ENCODE measurements at places on chromosomes 13 and 19.

GRCh38 chr13:39565036-39565949 lies 37.7 kb downstream of the LHFPL6 start:
- no peak for DNase-seq

DNA sequence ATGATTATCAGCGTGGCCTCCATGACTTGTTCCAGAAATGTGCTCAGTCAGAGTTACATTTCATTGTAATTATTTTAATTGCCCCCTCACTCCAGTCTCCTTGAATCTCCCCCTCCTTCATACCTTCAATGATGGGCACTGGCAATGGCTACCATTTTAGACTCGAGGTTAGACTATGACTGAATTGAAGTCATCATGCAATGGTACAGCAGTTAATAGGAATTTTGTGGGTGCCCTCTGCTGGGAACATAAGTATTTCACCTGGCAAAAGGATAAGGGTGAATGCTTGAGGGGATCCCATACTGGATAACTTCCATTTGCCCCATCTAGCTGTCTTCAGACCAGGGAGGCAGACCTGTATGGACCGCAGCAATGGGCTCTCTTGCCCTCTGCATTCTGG lies 32.2 kb upstream of the USP12 start:
- no peak for DNase-seq

DNA sequence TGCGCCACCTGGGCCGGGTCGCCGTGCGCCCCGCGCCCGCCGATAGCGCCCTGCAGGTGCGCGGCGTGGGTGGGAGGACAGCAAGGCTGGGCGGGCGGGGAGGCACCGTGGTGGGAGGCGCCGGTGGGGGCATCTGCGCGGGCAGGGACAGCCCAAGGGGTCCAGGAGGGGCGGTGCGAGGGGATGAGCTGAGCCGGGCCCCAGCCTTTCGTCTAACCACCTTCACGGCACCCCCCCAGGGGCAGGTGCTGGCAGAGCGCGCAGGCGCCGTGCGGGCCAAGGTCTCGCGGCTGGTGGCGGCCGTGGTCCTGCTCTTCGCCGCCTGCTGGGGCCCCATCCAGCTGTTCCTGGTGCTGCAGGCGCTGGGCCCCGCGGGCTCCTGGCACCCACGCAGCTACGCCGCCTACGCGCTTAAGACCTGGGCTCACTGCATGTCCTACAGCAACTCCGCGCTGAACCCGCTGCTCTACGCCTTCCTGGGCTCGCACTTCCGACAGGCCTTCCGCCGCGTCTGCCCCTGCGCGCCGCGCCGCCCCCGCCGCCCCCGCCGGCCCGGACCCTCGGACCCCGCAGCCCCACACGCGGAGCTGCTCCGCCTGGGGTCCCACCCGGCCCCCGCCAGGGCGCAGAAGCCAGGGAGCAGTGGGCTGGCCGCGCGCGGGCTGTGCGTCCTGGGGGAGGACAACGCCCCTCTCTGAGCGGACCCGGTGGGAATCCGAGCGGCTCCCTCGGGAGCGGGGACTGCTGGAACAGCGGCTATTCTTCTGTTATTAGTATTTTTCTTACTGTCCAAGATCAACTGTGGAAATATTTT lies 3.1 kb downstream of the KISS1R start:
- DNase-seq, result peak; percentile 34

DNA sequence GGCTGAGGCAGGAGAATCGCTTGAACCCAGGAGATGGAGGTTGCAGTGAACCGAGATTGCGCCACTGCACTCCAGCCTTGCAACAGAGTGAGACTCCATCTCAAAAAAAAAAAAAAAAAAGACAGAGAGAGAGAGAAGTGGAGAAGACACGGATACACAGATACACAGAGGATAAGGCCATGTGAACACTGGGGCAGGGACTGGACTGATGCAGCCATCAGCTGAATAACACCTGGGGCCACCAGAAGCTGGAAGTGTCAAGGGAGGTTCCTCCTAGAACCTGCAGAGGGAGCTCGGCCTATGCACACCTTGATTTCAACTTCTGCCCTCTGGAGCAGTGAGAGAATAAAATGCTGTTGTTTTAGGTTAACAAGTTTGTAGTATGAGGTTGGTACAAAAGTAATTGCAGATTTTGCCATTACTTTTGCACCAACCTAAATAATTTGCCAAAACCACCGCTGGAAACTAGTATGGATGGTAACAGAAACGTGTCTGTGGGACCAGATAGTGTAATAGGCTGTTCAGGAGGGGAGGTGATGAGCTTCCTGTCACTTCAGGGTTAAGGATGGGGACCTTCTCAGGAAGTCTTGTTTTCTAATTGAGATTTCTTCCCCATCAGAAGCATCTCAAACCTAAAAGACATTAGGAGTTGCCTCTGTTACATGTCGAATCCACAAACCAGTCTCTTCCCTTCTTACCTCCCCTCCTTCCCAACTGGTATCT lies 36.4 kb upstream of the IGSF23 start:
- DNase-seq, result no peak

DNA sequence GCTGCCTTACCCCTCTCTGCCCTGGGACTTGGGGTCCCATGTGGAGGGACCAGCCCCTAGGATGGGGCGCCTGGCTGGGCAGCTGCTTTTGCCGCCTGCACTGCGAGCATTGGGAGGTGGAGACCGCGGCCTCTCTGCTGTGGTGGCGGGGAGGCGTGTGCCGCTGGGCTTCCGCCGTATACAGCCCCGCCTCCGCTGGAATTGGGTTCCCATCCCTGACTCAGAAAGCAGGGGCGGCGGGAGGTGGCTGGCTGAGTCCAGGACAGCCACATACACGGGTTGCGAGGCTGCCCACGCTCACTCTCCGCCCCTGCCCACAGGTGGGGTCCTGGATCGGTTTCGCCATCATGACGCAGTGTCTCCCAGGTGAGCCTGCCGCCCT lies 6.6 kb downstream of the NDUFB7 start:
- DNase-seq, result no peak

GRCh38 chr19:57167385-57167784 lies at the start of gene DUXA:
TSS of gene DUXA (minus strand) at chr19:57167485. CDS start at chr19:57167443, 42 bp downstream.
- no peak for DNase-seq

- no peak for DNase-seq
Measured at GRCh38 chr13:85194482-85194881, 604.7 kb downstream of the SLITRK6 start.

DNA sequence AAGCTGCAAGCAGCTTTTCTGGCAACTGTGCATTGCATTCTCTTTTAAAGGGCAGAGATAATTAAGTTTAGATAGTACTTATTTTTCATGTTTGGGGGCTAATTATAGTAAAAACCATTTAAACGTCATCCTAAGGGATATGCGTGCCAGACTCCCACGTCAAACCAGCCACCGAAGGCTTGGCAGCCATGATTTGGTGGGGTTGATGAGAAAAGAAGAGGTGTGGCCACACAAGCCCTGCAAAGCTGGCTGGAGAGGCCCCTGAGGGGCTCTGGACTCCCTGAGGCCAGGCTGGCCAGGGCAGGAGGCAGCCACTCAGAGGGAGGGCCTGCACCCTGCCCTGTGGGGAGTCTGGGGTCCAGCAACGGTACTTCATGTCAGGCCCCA lies 17.5 kb downstream of the PEPD start:
- DNase-seq, result no peak

DNA sequence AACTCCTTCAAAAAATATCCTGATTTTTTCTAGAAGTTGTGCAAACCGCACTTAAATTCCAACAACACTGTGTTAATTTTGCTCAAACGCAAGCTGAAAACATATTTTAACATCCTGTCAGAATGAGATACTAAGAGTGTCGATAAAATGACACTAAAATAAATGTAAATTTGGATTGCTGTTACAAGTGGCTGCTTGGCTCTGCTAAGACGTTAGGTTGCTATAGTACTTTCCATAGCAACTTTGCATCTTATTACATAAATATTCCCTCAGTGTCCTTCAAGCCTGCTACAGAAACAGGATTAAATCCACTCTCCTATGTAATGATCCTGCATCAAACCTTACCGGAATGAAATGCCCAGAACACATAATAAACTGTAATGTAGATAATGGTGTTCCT lies 292.1 kb downstream of the DNAJC15 start:
- no peak for DNase-seq

- no peak for DNase-seq
Measured at GRCh38 chr19:34383599-34383998, 18.6 kb downstream of the GPI start.

DNA sequence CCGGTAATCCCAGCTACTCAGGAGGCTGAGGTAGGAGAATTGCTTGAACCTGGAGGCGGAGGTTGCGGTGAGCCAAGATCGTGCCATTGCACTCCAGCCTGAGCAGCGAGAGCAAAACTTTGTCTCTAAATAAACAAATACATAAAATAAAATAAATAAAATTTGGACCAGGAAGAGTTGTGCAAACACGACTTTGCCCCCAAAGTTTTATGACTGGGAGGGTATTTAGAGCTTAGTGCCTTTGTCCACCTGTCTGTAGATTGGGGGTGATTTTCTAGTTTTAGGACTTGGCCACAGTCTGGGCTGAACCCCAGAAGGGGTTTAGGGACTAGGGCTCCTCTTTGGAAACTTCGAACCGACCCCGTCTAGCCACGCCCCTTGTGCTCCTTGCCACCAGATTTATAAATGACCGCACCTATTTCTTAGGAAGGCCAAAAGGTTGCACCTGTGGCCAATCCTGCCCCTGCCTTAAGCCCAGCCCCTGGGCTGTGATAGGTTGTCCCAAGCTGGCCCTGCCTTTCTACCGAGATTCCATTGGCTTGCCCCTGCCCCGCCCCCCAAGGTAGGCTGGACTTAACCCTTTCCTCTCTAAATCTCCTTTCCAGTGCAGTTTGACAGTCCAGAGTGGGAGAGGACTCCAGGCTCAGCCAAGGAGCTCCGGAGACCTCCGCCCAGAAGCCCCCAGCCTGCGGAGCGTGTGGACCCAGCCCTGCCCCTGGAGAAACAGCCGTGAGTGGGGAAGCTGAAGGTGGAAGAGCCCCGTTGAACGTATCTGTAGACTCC lies 5.3 kb downstream of the SHD start:
- no peak for DNase-seq

GRCh38 chr19:16185768-16186123 lies 536 bp downstream of the FAM32A start:
- DNase-seq, result no peak

GRCh38 chr19:29380581-29380980 lies 145.2 kb upstream of the VSTM2B start:
- DNase-seq, result no peak

DNA sequence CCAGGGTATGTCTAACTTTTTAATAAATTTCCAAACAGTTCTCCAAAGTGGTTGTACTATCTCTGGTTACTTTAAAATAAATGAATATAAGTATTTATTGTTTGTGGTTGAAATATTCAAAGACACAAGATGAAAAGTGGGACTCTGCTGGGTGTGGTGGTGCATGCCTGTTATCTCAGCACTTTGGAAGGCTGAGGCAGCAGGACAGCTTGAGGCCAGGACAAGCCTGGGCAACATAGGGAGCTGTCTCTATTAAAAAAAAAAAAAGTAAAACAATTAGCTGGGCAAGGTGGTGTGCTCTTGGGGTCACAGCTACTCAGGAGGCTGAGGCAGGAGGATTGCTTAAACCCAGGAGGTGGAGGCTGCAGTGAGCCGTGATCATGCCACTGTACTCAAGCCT lies 10.4 kb downstream of the PNMA8A start:
- no peak for DNase-seq

GRCh38 chr13:89380101-89380500 lies 1708.9 kb downstream of the SLITRK5 start:
- DNase-seq, result no peak

GRCh38 chr13:26325876-26326275 lies 71.9 kb downstream of the CDK8 start:
- DNase-seq, result no peak

- DNase-seq, result no peak
Measured at GRCh38 chr13:46232281-46232680, 20.6 kb downstream of the LRRC63 start.
